NCI-H1436 treated with DMSO at 0.1 percent for 48 hours (cell line): ENCODE measurements at places on chromosomes 3 and 15.

GRCh38 chr15:22231603-22232002 is 151.3 kb downstream of the OR4M2 start:
- DNase-seq, result no peak

DNA sequence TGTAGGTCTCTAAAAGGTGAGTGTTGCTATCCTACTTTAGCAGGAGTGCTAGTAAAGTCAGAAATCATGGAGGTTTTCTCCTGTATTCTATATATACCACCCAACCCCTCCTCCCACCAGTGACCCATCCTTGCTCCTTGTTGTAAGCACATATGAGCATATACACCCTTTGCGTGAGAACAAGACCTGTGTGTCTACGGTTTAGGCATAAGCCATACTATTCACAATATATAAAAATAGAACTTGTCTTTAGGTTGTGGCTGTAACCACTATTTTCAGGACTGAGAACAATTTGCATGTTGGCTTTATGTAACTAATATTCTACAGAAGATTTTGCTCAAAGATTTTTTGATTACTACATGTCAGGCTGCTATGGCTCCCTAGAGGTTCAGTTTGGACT is 59.1 kb upstream of the TOP2B start:
- no peak for DNase-seq

DNA sequence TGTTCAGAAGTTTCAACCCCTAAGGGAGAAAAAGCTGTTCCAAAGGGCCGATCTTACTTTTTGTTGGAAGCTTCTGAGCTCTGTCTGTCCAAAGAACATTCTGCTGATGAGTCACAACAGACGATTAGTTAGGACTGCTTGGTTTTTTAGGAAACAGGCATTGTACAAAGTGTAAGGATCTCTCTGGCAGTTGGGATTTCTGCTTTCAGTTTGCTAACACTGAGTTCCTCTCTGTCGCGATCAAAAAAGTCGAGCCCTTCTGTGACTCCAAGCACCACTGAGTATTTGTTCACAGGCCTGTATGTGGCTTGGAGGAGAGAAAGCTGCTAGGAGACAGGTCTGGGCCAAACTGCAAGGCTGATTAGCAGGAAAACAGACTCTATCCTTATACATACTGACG is 91.8 kb upstream of the PFN2 start:
- no peak for DNase-seq

DNA sequence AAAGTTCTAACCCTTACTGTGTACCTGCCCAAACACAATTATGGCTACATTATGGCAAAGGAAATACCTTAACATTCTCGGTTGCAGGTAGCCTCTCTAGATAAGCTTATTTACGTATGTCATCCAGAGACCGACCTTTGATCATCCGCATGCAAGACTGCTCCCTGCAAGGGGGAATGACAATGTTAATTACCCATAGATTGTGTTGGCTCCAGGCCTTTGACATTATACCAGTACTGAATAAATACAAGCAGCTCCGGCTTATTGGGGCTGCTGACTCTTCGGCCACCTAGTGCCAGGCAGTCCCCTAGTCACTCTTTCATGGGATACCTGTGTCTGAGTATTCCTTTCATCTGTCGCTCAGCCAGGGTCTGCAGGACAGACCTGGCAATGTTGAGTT is 223.5 kb downstream of the DTWD1 start:
- DNase-seq, result no peak

- DNase-seq, result no peak
Observed at GRCh38 chr15:38672814-38673670, 108.4 kb upstream of the RASGRP1 start.
